ENCODE measurements at places on chromosomes 1 and 21.

DNA sequence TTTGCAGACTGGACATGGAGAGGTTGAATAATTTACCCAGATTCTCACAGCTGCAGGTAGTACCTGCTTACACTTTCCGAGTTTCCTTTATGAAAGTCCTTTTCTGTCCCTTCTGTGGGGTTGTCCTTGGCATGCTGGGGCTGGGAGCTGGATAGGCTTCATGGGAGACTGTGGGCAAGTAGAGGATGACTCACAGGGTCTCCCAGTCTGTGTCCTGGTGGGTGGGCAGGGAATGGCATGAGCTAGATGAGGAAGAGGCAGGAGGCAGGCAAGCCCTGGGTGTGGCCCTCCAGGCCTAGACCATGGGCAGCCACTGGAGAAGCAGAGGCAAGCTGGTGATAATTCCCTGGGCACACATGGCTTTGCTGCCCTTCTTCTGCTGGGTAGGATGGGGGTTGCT, 80.6 kb downstream of the NAV1 start:
- H3K36me3 ChIP-seq = no peaks in the 10 kb centered on the region
- no peaks in the 10 kb centered on the region for H3K27me3 ChIP-seq
- H3K27ac ChIP-seq = no peak overlapping the region

DNA sequence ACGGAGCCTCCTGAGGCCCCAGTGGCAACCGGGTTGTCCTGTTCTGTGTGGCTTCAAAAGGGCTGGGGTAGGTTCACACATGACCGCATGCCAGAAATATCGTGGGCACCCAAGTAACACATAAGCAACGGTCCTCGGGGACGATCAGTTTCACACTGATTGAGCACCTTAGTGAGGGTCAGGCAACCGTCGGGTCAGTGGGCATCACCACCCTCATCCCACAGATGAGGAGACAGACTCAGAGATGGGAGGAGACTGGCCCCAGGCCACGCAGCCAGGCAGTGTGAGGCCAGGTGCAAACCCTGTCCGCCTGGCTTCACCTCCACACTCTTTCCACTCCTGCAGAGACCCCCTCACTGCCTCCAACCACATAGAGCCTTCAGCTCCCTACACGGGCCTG, 309.8 kb downstream of the MATN1 start:
- no peak for DNase-seq
- H3K4me1 ChIP-seq = no peaks in the 10 kb centered on the region
- H3K4me3 ChIP-seq = no peak overlapping the region
- H3K27ac ChIP-seq = no peak overlapping the region
- no peaks in the 10 kb centered on the region for H3K27me3 ChIP-seq

DNA sequence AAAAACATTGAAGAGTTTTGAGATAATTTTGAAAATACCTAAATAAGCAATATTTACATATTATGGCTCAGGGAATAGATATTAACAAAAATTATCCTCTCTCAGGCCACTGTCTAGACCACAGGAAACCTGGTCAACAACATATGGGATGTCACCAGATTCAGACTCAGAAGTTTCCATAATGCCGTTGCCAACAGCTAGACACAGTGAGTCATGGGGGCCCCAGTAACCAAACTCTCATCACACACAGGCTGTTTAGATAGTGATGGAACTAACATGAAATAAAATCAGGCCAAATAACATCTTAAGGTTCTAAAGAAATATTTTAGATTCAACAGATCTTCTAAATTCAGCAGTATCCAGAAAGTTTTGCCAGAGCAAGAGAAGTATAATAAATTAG, 681.7 kb upstream of the ADAMTS5 start:
- no peaks in the 10 kb centered on the region for H3K27me3 ChIP-seq
- H3K4me3 ChIP-seq = no peak overlapping the region
- H3K4me1 ChIP-seq = no peaks in the 10 kb centered on the region
- H3K36me3 ChIP-seq = no peaks in the 10 kb centered on the region
- DNase-seq = no peak

DNA sequence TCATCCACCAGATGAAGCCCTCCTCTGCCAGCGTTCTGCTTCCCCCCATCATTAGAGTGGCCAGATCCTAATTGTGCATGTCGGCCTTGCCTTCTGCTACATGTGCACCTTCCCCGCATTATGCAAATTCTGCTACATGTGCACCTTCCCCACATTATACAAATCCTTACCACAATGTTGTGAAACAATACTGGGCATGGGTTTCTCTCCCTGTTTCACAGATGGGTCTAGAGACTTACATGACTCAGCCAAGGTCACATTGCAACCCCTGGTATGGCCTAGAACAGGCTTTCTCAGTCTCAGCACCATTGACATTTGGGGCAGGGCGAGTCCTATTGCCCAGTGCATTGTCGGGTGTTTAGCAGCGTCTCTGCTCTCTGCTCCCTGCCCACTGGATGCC, 1.0 kb upstream of the CELA2A start:
- no peak overlapping the region for H3K27ac ChIP-seq
- H3K4me3 ChIP-seq = no peak overlapping the region
- H3K27me3 ChIP-seq = no peaks in the 10 kb centered on the region
- H3K4me1 ChIP-seq = no peaks in the 10 kb centered on the region

GRCh38 chr1:205914155-205914507, 29.1 kb downstream of the SLC26A9 start:
- H3K4me3 ChIP-seq = no peak overlapping the region
- H3K36me3 ChIP-seq = no peaks in the 10 kb centered on the region
- H3K27ac ChIP-seq = no peak overlapping the region
- no peaks in the 10 kb centered on the region for H3K27me3 ChIP-seq
- no peak for DNase-seq

DNA sequence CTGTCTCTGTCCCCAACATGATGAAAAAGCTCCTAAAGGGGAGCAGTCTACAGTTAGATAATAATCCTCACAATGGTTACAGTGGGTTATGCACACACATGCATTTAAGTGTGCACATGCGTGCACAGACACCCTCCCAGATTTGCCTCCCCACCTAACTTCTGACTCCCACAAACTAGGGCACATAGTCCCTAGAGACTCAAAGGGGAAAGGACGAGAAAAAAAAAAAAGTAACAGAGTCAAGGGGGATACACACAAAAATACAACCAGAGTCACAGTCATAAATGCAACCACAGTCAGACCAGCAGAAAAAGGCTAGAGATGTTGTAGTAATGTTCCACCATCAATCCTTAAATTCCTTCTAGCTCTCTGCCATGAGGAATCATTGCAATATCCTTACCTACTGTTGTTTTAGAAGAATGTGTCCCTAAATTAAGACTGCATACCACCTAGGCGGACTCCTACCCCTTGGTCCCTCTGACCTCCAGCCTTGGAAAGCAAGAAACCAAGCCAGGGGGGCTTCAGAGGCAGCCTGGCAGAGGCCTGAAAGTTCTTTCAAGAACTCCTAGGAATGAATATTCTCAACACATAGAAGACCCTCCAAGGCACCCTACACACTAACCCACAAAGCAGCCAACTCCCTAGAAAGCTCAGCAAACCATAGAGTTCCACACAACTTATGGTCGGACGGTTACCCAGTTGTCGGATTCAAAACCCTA, 1.3 kb downstream of the CRTC2 start:
- peaks cover 26% of the 10 kb centered on the region for H3K36me3 ChIP-seq
- peaks cover 19% of the 10 kb centered on the region for H3K4me1 ChIP-seq
- H3K27ac ChIP-seq = no peak overlapping the region
- no peaks in the 10 kb centered on the region for H3K27me3 ChIP-seq

DNA sequence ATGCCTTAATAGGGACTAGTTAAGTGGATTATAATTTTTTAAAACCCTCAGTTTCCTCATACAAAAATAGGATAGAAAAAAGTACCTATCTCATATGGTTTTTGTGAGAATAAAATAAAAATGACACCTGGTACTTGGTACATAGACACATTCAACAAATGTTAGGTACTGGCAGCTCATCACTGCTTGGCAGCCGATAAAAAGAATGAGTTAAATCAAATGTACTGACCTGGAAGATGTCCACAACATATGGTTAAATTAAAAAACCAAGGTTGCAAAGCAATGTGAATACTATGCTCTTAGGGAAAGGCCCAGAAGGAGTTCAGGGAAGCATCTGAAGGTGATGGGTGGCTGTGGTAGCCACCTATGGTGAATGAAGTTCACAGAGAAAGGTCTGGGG, 64.9 kb upstream of the SMYD2 start:
- DNase-seq = no peak
- H3K36me3 ChIP-seq = no peaks in the 10 kb centered on the region
- no peak overlapping the region for H3K4me3 ChIP-seq
- H3K27me3 ChIP-seq = no peaks in the 10 kb centered on the region
- no peak overlapping the region for H3K27ac ChIP-seq

DNA sequence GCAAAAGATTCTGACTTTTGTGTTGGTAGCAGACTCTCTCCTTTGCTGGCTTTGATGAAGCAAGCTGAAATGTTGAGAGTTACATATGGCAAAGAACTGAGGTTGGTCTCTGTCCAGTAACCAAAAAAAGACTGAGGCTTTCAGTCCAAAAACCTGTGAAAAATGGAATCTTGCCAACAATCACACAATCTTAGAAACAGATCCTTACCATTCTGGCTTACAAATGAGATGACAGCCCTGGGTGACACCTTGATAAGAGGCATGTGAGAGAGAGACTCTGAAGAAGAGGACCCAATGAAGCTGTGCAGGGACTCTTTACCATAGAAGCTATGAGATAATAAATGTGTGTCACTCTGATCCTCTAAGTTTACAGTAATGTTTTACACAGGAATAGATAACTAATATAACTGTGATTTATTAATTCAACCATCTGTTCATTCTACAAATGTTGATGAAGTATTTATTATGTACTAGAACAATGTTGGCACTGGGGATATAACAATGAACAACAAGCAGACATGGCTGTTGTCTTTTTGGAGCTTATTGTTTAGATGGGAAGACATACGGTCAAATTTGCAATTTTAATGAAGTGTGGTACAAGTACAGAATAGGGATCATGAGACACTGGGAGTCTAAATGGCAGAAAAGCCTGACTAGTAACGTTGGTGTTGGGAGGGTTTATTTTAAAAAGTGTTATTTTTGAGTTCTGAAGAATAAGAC, 251.0 kb downstream of the OLFM3 start:
- no peak for DNase-seq
- H3K36me3 ChIP-seq = no peaks in the 10 kb centered on the region
- no peaks in the 10 kb centered on the region for H3K27me3 ChIP-seq
- no peak overlapping the region for H3K4me3 ChIP-seq
- no peaks in the 10 kb centered on the region for H3K4me1 ChIP-seq
- no peak overlapping the region for H3K27ac ChIP-seq

GRCh38 chr1:228059634-228060457, 22.7 kb upstream of the ARF1 start:
- no peak for DNase-seq
- peaks cover 84% of the 10 kb centered on the region for H3K27me3 ChIP-seq
- peak overlapping the region; percentile 24 for H3K4me3 ChIP-seq
- H3K4me1 ChIP-seq = no peaks in the 10 kb centered on the region
- H3K36me3 ChIP-seq = no peaks in the 10 kb centered on the region
- no peak overlapping the region for H3K27ac ChIP-seq

GRCh38 chr1:155301342-155301841, at the start of gene PKLR:
Gene PKLR, minus strand, starts transcription at chr1:155301438. Its CDS starts 43 bp downstream, at chr1:155301395.
- no peak within 1 kb of the TSS for H3K4me3 ChIP-seq
- DNase-seq = no peak
- no peaks in the 10 kb centered on the region for H3K36me3 ChIP-seq
- H3K27ac ChIP-seq = no peak within 1 kb of the TSS
- H3K27me3 ChIP-seq = no peaks in the 10 kb centered on the region

DNA sequence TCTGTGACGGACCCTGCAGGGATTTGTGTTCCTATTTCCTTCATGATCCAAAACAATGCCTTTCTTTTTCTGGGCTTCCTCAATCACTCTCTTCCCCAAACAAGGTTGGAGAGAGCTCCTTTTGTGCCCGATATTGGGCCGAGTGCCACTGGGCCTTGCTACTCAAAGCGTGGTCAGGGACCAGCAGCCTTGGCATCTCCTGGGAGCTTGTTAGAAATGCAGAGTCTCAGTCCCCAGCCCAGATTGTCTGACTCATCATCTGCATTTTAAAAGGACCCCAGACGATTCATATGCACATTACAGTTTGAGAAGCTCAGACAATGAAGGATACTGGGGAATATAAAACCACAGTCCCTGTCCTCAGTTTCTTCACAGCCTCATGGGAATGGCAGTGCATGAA, 19.9 kb downstream of the ADORA1 start:
- no peak overlapping the region for H3K27ac ChIP-seq
- no peaks in the 10 kb centered on the region for H3K27me3 ChIP-seq
- no peaks in the 10 kb centered on the region for H3K36me3 ChIP-seq

DNA sequence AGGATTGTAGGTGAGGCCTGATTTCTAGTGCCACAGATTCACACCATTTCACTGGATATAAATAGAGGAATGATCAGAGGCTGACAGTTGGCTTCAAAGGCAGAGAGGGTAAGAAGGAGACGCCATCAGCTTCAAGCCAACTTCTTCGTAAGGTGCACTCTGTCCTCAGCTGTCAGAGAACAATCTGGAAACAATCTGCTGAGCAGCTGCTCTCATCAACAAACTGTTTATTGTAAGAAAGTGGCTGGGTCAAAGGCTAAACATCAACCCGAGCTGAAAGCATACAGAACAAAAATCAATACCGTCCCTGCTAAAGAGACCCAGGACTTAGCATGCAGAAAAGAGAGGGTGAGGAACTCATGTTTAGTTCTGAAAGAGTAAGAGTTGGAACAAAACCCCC, 48.2 kb downstream of the HLCS start:
- no peak overlapping the region for H3K27ac ChIP-seq
- H3K4me1 ChIP-seq = peaks cover 7% of the 10 kb centered on the region
- no peaks in the 10 kb centered on the region for H3K36me3 ChIP-seq
- no peak overlapping the region for H3K4me3 ChIP-seq
- DNase-seq = no peak

- H3K4me3 ChIP-seq = no peak overlapping the region
- DNase-seq = no peak
- H3K36me3 ChIP-seq = no peaks in the 10 kb centered on the region
These were observed 167.8 kb upstream of the PTBP2 start for GRCh38 chr1:96553811-96554210.

GRCh38 chr1:201307231-201307630, 23.9 kb downstream of the PKP1 start:
- no peaks in the 10 kb centered on the region for H3K36me3 ChIP-seq
- H3K4me1 ChIP-seq = no peaks in the 10 kb centered on the region

GRCh38 chr1:176552217-176552991, 89.4 kb downstream of the PAPPA2 start:
- no peaks in the 10 kb centered on the region for H3K27me3 ChIP-seq
- H3K27ac ChIP-seq = peak overlapping the region; percentile 7
- no peaks in the 10 kb centered on the region for H3K4me1 ChIP-seq
- H3K4me3 ChIP-seq = no peak overlapping the region
- H3K36me3 ChIP-seq = no peaks in the 10 kb centered on the region

- peaks cover 6% of the 10 kb centered on the region for H3K4me1 ChIP-seq
- H3K27ac ChIP-seq = no peak overlapping the region
- no peak for DNase-seq
- no peaks in the 10 kb centered on the region for H3K36me3 ChIP-seq
- H3K4me3 ChIP-seq = no peak overlapping the region
These were observed 3.4 kb upstream of the EEIG2 start for GRCh38 chr1:108556499-108556898.

- H3K4me3 ChIP-seq = peak overlapping the region; percentile 60
- peaks cover 4% of the 10 kb centered on the region for H3K4me1 ChIP-seq
- H3K27ac ChIP-seq = no peak overlapping the region
- H3K27me3 ChIP-seq = no peaks in the 10 kb centered on the region
- H3K36me3 ChIP-seq = peaks cover 54% of the 10 kb centered on the region
- DNase-seq = no peak
These were observed 9.4 kb downstream of the KDM5B start for GRCh38 chr1:202798792-202799331.
